ENCODE measurements at places on chromosomes 6 and 20.
A peak's percentile ranks its signal among the peaks of the same experiment; 100 is the strongest.

GRCh38 chr6:132330759-132331158, 70.5 kb downstream of the MOXD1 start:
- no peaks in the 10 kb centered on the region for H3K36me3 ChIP-seq
- H3K27me3 ChIP-seq = peaks cover 2% of the 10 kb centered on the region
- H3K4me1 ChIP-seq = no peaks in the 10 kb centered on the region
- no peak overlapping the region for H3K4me3 ChIP-seq
- H3K27ac ChIP-seq = no peak overlapping the region
- DNase-seq = no peak

- no peaks in the 10 kb centered on the region for H3K4me1 ChIP-seq
- H3K36me3 ChIP-seq = no peaks in the 10 kb centered on the region
- DNase-seq = no peak
- no peak overlapping the region for H3K27ac ChIP-seq
Observed at GRCh38 chr20:57792386-57793080, 82.7 kb upstream of the PMEPA1 start.

DNA sequence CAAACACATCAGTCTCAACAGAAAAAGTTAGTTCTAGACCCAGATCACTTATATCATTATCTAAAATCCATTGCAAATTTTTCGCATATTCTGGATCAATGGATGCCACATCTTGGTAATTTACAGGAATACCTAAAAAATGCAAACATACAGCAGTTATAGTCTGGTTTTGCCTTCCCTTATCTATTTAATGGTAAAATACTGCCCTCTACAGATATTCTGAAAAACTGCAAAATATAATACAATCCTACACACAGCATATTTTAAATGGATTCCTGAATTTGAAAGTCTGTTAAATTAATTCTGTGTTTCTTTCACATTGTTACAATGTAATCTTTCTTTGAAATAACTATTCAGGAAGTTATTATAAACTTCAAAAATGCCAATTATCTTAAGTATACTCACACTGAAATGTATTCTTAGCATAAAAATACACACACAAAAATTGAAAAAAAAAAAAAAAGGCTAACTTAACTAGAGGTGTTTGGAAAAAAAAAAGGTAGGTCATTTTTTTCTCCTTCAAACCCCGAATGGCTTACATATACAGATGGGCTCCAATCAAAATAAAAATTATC, 88.4 kb downstream of the HACE1 start:
- no peak overlapping the region for H3K27ac ChIP-seq
- DNase-seq = no peak
- no peaks in the 10 kb centered on the region for H3K27me3 ChIP-seq
- no peaks in the 10 kb centered on the region for H3K4me1 ChIP-seq
- no peak overlapping the region for H3K4me3 ChIP-seq

DNA sequence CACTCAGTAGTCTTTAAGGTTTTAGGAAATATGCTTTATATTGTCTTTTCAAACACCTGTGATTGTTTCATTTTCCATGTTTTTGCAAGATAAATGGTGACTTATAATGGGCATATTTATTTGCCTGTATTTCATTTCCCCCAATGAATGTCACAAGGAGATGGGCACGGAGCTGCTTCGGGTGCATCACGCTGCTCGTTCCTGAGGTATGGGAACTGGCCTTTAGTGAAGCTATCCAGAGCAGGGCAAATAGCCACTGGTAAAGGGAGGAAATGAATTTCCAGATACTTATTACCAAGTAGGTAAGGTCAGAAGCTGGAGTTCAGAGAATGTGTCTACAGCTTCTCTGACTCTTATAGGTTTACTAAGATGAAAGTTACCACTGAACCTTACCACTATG, 3.7 kb downstream of the POU3F2 start:
- no peak overlapping the region for H3K27ac ChIP-seq
- no peaks in the 10 kb centered on the region for H3K36me3 ChIP-seq
- no peak for DNase-seq
- H3K27me3 ChIP-seq = peaks cover 78% of the 10 kb centered on the region
- H3K4me1 ChIP-seq = peaks cover 26% of the 10 kb centered on the region

DNA sequence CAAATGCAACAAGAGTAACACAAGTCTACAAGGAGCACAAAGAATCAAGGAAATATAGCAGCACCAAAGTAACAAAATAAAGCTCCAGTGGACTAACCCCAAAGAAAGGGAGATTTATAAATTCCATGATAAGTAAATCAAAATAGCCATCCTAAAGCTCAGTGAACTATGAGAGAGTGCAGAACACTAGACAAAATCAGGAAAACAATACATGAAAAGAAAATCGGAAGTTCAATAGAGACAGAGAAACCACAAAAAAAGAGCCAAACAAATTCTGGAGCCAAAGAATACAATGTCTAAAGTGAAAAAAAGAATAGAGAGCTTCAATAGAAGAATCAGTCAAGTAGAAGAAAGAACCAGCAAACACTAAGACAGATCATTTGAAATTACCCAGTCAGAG, 247.3 kb upstream of the TENT5A start:
- H3K4me3 ChIP-seq = no peak overlapping the region
- H3K27me3 ChIP-seq = peaks cover 2% of the 10 kb centered on the region
- peaks cover 2% of the 10 kb centered on the region for H3K4me1 ChIP-seq
- no peaks in the 10 kb centered on the region for H3K36me3 ChIP-seq
- DNase-seq = no peak

DNA sequence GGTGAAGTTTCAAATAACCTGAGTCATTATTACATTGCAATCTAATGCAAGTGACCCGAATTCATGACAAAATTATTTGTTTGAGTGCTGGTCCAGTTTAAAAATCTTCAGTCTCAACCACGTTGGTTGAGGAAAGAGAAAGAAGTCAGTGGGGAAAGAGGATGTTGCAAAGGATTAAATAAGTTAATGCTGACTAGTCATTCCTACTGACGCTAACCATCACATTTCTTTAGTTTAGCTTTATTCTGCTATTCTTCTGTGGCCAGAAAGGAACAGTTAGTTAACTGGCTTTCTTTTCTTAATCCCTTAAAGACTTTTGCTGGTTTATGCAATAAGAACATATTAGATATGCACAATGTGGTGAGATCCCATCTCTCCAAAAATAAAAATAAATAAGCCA, 143.8 kb upstream of the FAM83B start:
- no peak overlapping the region for H3K4me3 ChIP-seq
- H3K36me3 ChIP-seq = no peaks in the 10 kb centered on the region
- H3K4me1 ChIP-seq = no peaks in the 10 kb centered on the region
- no peak overlapping the region for H3K27ac ChIP-seq
- H3K27me3 ChIP-seq = no peaks in the 10 kb centered on the region

DNA sequence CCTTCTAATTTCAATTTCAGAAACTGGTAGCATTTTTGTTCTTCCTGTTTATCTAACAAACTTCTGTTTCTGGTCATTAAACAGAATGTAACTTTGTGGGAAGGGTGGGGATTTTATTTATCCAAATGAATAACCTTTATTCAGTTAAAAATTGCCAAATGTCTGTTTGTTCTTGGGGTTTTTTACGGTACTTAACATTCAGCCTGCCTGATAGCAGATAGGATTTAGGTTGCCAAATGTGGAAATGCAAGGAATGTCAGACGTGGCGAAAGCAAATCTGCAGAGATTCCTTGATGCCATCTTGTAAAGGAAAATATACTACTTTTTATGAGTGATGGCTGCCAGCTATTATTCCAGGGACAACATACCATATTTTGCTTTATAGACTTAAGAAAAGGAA, 95.7 kb downstream of the LYRM2 start:
- H3K27me3 ChIP-seq = no peaks in the 10 kb centered on the region
- no peak for DNase-seq
- no peaks in the 10 kb centered on the region for H3K36me3 ChIP-seq
- no peaks in the 10 kb centered on the region for H3K4me1 ChIP-seq
- no peak overlapping the region for H3K4me3 ChIP-seq
- H3K27ac ChIP-seq = no peak overlapping the region

DNA sequence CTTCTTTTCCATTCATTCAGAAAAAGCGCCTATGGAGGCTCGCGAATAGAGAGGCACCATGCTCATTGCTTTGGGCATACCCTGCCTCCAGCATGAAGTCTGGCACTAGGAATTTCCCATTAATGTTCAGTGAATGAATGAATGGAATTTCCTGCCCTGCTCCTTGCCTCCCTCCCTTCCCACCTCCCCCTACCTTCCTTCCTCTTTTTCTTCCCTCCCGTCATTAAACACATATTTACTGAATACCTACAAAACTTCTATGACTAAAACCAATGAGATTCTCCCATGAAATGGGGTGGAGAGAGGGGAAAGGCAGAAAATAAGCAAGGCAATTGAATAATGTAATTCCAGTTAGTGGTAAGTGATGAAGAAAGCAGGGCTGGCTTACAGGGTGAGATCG, 213.8 kb upstream of the AGPAT4 start:
- DNase-seq = no peak
- peaks cover 2% of the 10 kb centered on the region for H3K27me3 ChIP-seq
- H3K4me3 ChIP-seq = no peak overlapping the region
- H3K36me3 ChIP-seq = no peaks in the 10 kb centered on the region

- H3K27ac ChIP-seq = no peak overlapping the region
Observed at GRCh38 chr6:3568396-3569082, 111.7 kb upstream of the SLC22A23 start.

DNA sequence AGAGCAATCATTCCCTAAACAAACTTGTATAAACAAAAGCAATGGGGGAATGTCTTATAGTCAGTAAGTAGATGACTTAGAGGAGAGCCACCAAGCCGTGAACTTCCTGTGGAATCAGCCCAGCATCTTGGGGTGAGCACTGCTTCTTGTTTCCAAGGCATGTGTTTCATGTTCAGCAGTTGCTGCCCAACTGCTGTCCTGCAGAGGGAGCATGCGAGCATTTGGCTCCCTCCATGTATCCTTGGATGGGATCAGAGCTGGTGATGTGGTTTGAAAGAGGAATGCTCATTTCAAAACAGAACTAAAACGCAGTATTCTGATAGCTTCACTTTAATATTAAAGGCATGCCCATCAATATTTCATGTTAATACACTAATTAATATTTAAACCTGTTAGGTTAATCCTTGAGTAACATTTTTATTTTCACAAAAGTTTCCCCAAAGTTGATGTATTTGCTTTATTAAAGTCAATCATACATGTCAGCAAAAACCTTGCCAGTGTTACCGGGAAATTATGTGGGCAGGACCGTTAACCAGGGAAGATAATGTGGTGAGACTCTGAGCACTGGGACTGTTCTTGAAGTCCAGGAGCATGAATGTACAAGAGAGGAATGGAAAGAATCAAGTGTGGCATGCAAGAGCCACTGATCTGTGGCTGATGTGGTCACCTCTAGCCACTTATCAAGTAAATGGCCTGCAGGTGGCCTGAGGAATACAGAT, 172.1 kb upstream of the GGTLC1 start:
- H3K27ac ChIP-seq = no peak overlapping the region
- no peaks in the 10 kb centered on the region for H3K36me3 ChIP-seq
- no peaks in the 10 kb centered on the region for H3K27me3 ChIP-seq
- H3K4me3 ChIP-seq = no peak overlapping the region

GRCh38 chr6:162177746-162178145, 549.8 kb downstream of the PRKN start:
- H3K36me3 ChIP-seq = no peaks in the 10 kb centered on the region
- no peak overlapping the region for H3K27ac ChIP-seq
- DNase-seq = no peak
- H3K4me3 ChIP-seq = no peak overlapping the region

DNA sequence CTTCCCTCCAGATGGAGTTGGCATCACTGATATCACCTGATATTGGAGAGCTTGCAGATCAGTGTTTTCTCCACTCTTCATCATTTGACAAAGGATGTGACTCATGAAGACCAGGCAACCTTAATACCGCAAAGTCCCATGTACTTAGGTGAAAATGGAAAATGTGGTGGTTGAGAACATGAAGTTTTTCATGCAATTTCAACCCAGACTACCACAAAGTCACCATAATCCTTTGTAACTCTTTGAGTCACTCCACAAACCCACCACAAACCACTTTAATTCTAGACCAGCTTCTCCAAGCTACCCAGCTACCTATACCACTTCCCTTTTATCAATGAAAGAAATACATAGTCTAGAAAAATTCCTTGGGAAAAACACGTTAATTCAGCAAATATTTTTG, 7.1 kb downstream of the NHLRC1 start:
- H3K4me1 ChIP-seq = peaks cover 15% of the 10 kb centered on the region
- peak overlapping the region; percentile 95 for H3K27ac ChIP-seq
- peaks cover 4% of the 10 kb centered on the region for H3K36me3 ChIP-seq
- peaks cover 76% of the 10 kb centered on the region for H3K27me3 ChIP-seq
- H3K4me3 ChIP-seq = peak overlapping the region; percentile 65

- no peaks in the 10 kb centered on the region for H3K27me3 ChIP-seq
- H3K36me3 ChIP-seq = no peaks in the 10 kb centered on the region
- no peaks in the 10 kb centered on the region for H3K4me1 ChIP-seq
- H3K27ac ChIP-seq = no peak overlapping the region
Observed at GRCh38 chr20:7579888-7580287, 360.4 kb downstream of the HAO1 start.

- peak overlapping the region; percentile 37 for H3K27ac ChIP-seq
- H3K27me3 ChIP-seq = peaks cover 12% of the 10 kb centered on the region
- H3K4me3 ChIP-seq = no peak overlapping the region
- peaks cover 56% of the 10 kb centered on the region for H3K4me1 ChIP-seq
- DNase-seq = no peak
Observed at GRCh38 chr6:137697267-137697938, 169.7 kb upstream of the TNFAIP3 start.

DNA sequence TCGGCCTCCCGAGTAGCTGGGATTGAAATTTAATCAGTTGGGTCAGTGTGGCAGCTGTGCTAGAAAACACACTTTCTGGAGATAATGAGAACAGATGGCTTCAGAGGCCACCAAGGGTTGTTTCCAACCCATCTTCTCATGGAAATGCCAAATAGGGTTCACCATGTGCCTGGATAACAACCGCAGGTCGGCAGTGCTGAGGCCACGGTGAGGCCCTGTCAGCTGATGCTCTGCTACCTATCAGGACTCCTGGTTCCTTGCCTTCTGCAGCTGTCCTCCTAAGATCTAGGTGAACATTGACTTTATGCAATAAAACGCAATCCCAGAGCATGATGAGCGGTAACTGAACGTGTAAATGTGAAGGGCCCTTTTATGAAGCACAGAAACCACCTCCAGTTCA, 139.3 kb upstream of the SNX9 start:
- H3K27ac ChIP-seq = no peak overlapping the region
- H3K27me3 ChIP-seq = no peaks in the 10 kb centered on the region
- DNase-seq = no peak
- H3K4me1 ChIP-seq = no peaks in the 10 kb centered on the region

GRCh38 chr6:75892384-75892783, 143.3 kb downstream of the MYO6 start:
- no peak overlapping the region for H3K4me3 ChIP-seq
- H3K27ac ChIP-seq = no peak overlapping the region
- H3K4me1 ChIP-seq = no peaks in the 10 kb centered on the region
- no peak for DNase-seq

DNA sequence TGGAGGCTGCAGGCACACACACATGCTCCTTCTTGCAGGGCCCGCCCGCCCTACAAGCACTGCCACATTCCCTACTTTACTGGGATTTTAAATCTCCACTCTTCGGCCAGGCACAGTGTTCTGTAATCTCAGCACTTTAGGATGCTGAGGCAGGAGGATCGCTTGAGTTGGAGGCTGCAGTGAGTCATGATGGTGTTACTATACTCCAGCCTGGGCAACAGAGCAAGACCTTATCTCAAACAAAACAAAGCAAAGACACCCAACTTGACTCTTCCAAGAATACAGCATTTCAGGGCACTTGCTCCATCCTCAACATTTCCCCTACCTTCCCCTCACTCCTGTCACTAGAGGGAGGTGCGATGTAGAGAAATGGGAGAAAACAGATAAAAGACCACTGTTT, 194.0 kb downstream of the MYLK4 start:
- no peak overlapping the region for H3K4me3 ChIP-seq
- DNase-seq = no peak
- H3K27ac ChIP-seq = no peak overlapping the region
- H3K27me3 ChIP-seq = peaks cover 41% of the 10 kb centered on the region
- H3K4me1 ChIP-seq = no peaks in the 10 kb centered on the region
- no peaks in the 10 kb centered on the region for H3K36me3 ChIP-seq
